CD4-positive, alpha-beta T cell treated with Interleukin-2 at 100 ng/mL for 4 hours (primary cell): ENCODE measurements at places on chromosomes 4 and X.

DNA sequence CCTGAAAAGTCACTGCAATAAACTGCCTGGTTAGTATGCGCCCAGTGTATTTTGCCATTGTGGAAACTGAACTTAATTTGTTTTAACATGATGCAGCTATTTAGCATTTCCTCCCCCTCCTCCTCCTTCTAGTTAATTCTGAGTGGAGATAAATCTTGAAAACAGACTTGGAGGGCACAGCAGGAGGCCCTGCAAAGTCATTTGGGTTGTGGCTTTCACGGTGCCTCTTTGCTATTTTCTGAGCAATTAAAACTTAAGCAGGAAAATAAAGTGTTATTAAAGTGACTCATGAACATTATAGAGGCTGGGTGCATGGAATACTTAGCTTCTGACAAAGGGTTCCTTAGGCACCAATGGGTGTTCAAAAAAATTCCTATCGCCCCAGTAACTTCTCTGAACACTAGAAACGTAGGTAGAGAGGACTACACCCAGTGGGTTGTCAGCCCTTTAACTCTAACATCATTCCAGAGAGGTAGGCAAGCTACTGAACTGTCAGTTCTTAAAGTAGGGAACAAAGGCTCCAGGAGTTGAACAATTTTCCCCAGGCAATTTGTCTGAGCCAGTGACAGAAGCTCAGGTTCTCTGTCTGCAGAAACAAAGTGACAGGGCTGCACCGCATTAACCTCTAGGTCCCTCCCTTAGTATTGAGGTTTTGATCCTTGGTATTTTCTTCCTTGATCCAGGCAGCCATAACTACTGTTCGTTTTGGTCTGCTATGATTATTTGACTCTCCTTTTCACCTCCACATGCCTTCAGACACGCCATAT is 158.3 kb upstream of the KIT start:
- DNase-seq: no peak

DNA sequence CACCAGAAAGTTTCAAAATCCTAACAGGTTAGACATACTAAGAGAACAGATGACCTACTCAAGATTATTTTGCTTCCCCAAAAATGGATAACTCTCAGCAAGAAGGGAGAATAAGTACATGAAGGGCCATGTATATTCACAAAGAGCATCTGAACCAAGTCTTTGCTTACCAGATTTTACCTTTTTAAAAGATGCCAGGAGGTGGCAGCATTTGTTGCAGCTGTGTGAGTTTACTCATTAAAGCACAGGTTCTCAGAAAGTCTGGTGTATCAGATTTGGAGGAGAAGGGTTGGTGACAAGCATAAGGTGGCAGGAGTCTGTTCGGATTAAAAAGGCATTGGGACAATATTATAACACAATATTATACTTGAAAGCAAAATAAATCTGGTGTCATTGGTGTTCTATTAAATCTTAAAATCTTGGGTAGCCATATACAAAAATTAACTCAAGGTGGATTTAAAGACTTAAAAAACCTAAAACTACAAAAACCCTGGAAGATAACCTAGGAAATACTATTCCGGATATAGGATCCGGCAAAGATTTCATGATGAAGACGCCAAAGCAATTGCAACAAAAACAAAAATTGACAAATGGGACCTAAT is 51.3 kb upstream of the NFKB1 start:
- peak; percentile 85 for DNase-seq

GRCh38 chrX:115624916-115625315 is 63.9 kb downstream of the PLS3 start:
- no peak for DNase-seq

DNA sequence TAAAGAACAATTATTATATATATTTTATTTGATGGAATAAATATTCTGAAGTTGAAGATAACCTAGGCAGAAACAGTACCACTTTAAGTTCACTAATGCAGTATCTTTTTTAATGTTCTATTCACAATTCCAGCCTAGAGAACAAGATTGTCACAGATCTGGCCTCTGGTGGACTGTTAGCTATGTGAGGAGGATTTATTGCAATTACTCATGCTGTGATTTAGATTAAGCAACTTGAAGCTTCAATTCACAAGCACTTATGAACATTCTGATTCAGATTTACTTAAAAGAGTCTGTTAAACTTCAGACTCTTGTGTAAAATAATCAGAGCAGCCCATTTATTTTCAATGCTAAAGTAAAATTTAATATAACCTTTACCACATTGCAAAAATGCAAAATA is 1489.8 kb downstream of the STIM2 start:
- no peak for DNase-seq

DNA sequence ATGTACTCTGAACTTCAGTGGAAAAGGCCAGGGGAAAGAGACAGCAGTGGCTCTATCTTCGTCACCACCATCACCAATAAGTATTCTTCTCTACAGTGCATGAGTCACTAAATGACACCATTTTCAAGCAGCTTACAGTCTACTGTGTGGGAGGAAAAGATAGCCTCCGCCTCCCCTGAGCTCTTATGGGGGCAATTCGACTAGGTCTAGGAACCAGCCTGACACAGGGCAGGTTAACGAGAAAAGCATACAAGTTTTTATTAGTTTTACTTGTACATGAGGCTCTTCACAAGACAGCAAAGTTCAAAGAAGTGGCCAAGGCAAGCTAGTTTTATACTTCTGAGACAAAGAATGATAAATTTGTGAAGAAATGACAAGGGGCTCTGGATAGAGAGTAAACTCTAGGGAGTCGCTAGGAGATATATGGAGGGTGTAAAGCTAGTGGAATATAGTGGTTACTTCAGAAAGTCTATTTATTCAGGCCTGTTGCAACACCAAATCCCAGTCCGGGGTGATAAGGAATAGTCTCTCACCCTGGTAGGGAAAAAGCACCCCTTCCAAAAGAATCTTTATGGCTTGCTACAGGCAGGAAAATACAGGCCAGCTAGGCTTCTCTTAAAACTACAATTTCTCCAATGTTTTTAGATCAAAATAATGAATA is 49.7 kb downstream of the SCD5 start:
- DNase-seq: no peak

- DNase-seq: no peak
Measured at GRCh38 chrX:19137067-19137466, 14.8 kb upstream of the ADGRG2 start.

GRCh38 chr4:7697343-7697742 is 242.3 kb downstream of the AFAP1 start:
- no peak for DNase-seq

GRCh38 chrX:5775846-5776430 is 452.7 kb downstream of the NLGN4X start:
- no peak for DNase-seq

DNA sequence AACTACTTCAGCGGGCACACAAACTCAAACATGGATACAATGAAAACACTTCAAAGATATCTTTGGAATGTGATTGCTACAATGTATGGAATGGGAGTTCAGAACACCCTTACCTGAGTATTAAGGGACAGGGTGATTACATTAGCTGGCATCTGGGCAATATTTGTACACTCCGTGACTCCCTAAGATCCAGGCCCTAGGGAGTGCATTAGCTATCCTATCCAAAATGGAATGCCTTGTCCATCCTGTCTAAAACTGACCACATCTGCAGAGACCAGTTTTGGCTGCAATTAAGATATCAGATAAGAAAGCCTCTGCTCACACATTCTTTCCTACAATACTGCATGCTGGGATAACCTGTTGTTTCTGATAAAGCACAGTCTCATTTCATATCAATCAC is 176.6 kb upstream of the EMCN start:
- DNase-seq: no peak

DNA sequence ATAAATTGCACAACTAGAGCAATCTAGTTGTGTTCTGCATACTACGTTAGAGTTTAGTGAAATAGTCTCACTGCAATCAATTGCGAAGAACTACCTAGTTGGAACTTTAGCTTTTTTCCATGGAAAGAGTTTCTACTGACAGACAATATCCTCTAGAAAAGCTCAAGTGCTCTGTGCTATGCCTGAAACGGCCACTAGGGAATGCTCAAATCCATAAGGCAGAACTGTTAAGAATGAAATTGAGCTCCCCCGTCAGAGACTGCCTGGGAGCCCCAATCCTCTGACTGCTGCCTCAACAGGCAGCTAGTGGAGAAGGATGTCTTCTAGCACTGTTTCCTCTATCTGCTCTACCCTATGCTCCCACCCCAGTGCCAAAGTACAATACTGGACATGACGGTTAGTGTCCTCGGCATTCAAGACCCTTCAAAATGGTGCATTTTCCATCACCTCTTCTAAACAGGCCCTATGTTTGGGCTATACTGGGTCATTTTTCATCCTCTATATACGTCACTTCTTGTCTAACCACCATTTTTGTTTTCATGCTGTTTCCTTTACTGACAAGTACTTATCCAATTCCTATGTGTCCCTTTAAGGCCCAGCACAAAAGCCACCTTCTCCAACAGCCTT is 35.3 kb downstream of the FRMD7 start:
- DNase-seq: peak; percentile 57

DNA sequence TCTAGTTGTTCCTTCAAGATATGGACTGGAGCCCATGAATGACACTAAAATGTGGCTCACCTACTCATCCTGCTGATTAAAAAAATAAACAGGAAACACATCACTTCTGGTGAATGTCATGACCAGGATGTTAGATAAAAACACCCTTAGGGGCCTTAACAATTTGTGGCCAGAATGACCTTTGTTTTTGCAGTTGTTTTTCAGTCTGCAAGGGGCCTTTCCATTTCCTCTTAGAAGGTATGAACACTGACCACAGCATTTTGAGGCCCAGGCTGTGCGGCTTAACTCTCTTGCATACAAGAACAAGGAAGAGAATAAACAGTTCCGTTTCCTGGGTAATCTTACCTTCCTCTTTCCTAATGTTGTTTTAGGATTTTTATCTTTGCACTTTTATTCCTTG is 113.2 kb downstream of the IL1RAPL2 start:
- DNase-seq: no peak

DNA sequence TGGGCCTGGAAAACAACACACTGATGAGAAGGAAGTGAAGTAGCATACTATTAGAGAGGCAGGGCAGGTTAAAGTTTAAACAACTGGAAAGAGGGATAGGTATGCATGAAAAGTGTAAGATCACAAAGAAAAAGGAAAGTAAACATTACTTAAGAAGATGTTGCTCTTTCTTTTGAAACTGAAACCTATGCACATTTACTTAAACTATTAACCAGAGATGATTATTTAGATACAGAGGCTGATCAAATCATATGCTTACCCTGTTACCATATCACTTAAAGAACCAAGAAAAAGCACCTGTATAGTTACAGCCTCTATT is 37.8 kb downstream of the NAP1L5 start:
- no peak for DNase-seq

- no peak for DNase-seq
Measured at GRCh38 chrX:107146670-107147069, 28.0 kb upstream of the RBM41 start.

DNA sequence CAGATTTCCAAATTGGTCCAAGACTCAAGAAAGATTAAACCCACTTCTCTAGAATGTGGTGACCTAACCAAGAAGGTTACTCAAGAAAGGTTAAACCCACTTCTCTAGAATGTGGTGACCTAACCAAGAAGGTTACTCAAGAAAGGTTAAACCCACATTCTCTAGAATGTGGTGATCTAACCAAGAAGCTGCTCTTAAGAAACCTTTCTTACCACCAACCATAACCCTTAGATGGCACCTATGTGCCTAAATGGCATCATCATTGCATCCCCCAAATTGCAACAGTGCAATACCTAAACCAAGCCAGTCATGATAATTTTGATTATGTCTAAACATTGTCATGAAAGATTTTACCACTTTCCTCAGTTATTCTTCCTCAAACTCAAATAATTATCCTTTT is 49.2 kb downstream of the IDS start:
- DNase-seq: no peak

GRCh38 chr4:1907848-1908525 is 36.8 kb downstream of the NSD2 start:
- no peak for DNase-seq

GRCh38 chr4:120816296-120816965 is 106.1 kb downstream of the PRDM5 start:
- no peak for DNase-seq

DNA sequence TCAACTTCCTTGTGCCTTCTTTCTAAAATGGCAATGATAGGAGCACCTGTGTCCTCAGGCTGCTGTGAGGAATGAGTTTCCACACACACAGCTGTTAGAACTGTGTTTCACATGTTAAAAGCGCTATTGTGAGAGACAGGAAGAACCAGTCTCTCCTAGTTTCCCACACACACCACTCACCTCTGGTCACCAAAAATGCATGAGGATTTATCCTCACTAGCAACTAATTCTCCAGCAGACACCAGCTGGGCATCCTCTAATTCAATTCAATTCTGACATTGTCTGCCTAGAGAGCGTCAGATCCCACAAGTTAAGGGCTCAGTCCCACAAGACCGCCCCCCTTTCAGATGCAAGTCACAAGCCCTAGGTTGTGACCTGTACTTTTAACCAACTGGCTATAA is 29.0 kb upstream of the SLC2A9 start:
- DNase-seq: no peak

DNA sequence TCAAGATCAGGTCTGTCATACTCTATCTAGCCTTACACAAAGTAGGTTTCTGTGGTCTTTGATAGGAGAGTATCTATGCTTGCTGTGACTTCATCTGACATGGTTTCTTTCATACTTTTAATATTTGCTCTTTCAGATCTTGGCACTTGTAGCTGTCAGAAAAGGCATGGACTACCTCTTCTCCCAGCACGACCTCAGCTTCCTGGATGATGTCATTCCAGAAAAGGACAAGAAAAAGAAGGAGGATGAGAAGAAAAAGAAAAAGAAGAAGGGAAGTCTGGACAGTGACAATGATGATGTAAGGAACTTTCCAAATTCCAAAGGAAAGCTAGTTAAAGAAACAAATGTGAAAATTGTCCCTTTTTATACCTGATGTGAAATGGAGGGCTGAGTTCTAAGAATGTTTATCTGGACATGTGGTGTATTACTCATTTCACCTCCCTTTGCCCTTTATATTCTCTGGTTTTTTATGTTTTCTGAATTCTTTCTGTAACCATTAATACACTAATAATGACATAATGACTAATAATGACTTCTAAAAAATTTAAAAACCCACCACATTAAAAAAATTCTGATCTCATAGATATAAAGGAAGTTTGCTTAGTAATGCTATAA is 221.2 kb downstream of the SLC4A4 start:
- DNase-seq: no peak

- no peak for DNase-seq
Measured at GRCh38 chr4:106614441-106614840, 245.9 kb upstream of the GIMD1 start.

- no peak for DNase-seq
Measured at GRCh38 chrX:136380010-136380769, 79.4 kb downstream of the ADGRG4 start.

GRCh38 chr4:109414938-109415337 is 18.7 kb upstream of the SEC24B start:
- no peak for DNase-seq

- DNase-seq: no peak
Measured at GRCh38 chr4:162126729-162127128, 37.1 kb downstream of the FSTL5 start.

DNA sequence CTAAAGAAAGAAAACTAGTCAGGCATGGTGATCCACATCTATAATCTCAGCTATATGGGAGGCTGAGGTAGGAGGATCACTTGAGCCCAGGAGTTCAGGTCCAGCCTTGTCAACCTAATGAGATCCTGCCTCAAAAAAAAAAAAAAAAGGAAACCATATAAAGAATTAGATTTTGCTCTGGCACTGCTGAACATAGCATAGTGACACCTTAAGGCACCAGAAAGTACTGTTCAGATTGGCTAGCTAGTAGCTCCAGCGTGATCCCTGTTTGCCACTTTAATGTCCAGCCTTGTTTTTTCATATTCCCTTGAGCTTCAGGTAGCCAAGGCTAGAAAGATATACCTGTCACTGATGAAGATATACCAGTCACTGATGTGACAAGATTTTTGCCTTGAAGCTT is 34.1 kb downstream of the EXOC1 start:
- no peak for DNase-seq
